Fibroblast of mammary gland (primary cell): ENCODE measurements at places on chromosomes 1 and 21.

- no peak for DNase-seq
Measured at GRCh38 chr1:87880764-87881163, 552.1 kb downstream of the LMO4 start.

DNA sequence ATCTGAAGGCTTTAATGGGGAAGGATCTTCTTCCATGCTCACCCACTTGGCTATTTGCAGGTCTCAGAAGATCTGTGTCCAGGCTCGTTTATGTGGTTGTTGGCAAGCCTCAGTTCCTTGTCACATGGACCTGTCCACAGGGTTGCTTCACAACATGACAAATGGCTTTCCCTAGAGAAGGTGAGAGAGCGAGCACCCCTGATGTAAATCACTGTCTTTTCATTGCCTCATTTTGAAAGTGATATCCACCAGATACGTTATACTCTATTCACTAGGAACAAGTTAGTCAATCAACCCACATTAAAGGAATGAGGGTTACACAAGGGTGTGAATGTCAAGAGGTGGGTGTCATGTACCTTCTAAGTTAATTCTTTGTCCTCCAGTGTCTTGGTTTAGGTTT is 433.3 kb downstream of the RPS6KC1 start:
- no peak for DNase-seq

- no peak for DNase-seq
Measured at GRCh38 chr1:11352816-11353799, 80.1 kb downstream of the UBIAD1 start.

DNA sequence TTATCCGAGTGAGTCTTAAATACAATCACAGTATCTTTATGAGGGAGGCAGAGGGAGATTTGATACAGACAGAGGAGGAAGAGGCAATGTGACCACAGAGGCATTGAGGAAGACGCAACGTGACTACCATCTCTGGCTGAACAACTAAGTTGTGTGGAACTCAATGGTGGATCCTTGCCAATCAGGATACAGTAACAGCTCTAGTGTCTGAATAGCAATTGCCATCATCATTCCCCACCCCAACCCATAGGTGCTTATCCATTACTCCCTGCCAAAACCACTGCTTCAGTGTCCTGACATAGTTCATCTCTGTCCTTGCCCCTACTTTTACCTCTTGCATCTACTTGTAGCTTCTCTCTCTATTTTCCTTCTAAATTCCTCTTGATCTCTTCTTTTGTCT is 20.5 kb upstream of the RHBDL2 start:
- peak; percentile 86 for DNase-seq

GRCh38 chr1:67883069-67883468 is 49.8 kb upstream of the GNG12 start:
- peak; percentile 95 for DNase-seq

- DNase-seq = no peak
Measured at GRCh38 chr1:175390522-175391254, 198.1 kb upstream of the KIAA0040 start.

DNA sequence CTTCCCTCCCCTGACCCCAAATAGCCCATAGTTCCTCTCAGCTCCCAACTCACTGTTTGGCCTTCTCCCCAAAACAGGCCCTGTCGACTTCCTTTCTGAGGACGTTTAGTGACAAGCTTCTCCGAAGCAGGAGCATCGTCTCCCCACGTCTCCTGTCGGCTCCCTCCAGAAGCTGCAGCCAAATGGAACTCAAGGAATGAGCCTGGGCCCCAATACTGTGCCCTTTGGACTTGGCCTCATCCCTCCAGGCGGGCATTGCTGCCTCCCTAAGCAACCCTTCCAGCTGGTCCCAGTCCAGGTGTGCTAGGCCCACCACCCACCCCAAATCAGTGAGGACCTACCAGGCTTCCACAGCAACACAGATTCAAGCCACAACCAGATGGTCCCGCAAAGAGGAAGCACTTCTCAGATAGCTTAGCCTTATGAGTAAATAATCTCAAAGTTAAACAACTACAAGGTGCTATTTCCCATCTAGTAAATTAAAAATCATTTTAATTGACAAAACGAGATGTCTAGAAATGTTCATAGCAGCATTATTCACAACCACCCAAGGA is 33.0 kb downstream of the ACOT7 start:
- DNase-seq = no peak

- peak; percentile 69 for DNase-seq
Measured at GRCh38 chr1:247331172-247331524, 519 bp downstream of the ZNF496 start.

DNA sequence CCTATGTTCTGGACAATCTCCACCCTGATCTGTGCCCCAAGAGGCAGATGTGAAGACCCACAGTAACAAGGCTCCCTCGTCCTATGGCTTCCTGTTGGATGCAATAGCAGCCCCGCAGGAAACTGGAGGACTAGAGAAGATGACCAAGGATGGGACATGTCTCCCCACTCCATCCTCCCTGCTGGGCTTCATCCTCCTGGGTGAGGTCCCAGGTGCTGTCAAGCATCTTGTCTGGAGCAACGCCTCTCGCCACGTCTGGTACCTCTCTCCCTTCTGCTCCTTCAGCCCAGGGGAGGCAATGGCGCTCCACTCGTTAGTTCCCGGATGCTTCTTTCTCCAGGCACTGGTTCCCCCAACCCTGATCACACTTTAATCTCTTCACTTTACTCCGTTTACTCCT is 11.1 kb downstream of the HSF2BP start:
- no peak for DNase-seq

DNA sequence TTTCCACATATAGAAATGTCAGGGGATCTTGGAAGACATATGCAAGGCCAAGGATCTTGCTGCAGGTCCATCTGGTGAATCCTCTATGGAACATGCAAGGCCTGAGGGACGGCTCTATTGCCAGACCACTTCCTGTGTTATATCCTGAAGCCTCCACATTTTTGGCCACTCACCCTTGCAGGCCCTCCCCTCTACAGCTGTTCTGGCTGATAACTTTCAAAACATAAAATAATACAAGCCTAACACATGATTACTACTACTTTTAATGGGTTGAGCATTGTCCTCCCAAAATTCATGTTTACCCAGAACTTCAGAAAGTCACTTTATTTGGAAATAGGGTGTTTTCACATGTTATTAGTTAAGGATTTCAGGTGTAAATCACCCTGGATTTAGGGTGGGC is 18.5 kb upstream of the LYPLAL1 start:
- peak; percentile 46 for DNase-seq

DNA sequence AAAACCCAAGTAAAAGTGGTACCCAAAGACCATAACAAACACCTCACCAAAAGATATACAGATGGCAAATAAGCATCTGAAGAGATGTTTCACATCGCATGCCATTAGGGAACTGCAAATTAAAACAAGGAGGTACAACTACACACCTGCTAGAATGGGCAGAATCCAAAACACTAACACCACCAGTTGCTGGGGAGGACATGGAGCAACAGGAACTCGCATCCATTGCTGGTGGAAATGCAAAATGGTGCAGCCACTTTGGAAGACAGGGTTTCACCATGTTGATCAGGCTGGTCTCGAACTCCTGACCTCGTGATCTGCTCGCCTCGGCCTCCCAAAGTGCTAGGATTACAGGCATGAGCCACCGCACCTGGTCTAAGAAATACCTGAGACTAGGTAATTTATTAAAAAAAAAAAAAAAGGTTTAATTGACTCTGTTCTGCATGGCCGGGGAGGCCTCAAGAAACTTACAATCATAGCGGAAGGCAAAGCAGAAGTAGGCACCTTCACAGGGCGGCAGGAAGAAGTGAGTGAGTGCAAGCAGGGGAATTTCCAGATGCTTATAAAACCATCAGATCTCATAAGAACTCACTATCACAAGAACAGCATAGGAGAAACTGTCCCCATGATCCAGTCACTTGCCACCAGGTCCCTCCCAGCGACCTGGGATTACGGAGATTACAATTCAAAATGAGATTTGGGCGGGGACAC is 30.2 kb upstream of the PRSS38 start:
- DNase-seq = no peak

GRCh38 chr1:54335755-54336108 is 70.5 kb downstream of the SSBP3 start:
- DNase-seq = peak; percentile 94

- DNase-seq = peak; percentile 88
Measured at GRCh38 chr21:35511696-35512162, 462.6 kb upstream of the RUNX1 start.
